Heart left ventricle (tissue), 16 donors: ENCODE measurements at places on chromosomes 3 and 15.

DNA sequence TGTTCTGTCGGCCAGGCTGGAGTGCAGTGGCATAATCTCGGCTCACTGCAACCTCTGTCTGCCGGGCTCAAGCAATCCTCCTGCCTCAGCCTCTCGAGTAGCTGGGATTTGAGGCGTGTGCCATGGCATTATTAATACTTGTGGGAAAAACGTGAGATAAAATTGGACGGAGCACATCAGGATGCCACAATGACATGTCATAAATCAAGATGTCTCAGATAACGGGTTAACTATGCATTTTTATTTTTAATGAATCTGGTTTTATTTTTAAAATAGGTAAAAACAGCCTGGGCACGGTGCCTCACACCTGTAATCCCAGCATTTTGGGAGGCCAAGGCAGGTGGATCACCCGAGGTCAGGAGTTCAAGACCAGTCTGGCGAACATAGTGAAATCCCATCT, 212.8 kb downstream of the TBC1D5 start:
- DNase-seq = no peak

- no peak for DNase-seq
These were observed 472.6 kb upstream of the CDIN1 start for GRCh38 chr15:36106640-36107335.

DNA sequence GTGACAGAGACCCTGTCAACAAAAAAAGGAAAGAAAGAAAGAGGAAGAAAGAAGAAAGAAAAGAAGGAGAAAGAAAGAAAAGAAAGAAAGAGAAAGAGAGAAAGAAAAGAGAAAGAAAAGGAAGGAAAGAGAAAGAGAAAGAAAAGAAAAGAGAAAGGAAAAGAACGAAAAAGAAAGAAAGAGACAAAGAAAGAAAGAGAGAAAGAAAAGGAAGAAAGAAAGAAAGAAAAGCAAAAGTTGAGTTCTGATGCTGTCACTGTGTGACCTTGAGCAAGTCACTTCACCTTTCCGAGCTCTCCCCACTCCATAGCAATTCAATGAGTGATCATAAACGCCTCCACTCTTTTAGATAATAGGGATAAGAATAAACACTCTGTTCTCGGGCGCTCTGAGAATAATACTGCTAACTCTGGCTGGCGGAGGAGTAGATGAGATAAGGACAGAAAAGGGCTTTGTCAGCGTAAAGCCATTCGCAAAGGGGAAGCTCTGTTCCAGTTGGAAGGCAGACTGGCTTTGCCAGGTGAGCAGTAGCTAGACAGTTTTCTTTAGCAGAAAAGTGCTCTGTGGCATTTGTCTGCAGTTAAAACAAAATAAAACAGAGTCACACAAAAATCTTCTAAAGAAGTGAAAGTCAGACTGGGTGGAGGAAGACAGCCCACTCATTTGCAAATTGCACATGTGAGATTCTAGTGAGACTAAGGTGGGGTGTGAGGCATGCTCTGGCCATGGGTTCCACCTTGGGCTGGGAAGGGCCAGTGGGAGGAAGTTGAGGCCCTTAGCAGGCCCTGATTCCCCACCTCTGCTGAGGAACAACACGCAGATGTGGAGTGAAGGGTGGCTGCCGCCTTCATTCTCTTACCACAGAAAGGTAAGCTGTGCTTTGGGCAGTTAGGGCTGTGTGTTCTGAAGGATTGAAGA, 9.6 kb upstream of the FLNB start:
- no peak for DNase-seq

GRCh38 chr3:32882603-32883025, 64.8 kb downstream of the TRIM71 start:
- no peak for DNase-seq

GRCh38 chr15:57205027-57205855, 171.1 kb upstream of the CGNL1 start:
- no peak for DNase-seq

DNA sequence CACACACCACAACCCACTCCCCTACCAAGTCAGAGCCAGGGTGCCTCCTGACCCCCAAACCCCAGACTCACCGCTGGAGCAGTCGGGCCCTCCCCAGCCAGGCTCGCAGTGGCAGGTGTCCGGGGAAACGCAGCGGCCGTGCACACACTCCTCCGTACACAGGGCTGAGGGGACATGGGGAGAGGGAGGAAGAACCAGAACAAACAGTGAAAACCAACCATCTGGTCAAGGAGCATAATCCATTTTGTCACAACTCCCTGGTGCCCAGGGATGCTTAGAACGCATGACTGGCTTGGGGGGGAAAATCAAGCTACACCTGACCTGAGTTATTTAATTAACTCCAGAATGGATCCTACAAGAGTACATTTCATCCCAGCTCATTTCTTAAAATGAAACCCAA, 159.2 kb downstream of the MEGF11 start:
- no peak for DNase-seq

- DNase-seq = no peak
These were observed 183.4 kb upstream of the UBE2E2 start for GRCh38 chr3:23019596-23020300.

GRCh38 chr3:114384558-114384903, 90.7 kb downstream of the TIGIT start:
- no peak for DNase-seq

DNA sequence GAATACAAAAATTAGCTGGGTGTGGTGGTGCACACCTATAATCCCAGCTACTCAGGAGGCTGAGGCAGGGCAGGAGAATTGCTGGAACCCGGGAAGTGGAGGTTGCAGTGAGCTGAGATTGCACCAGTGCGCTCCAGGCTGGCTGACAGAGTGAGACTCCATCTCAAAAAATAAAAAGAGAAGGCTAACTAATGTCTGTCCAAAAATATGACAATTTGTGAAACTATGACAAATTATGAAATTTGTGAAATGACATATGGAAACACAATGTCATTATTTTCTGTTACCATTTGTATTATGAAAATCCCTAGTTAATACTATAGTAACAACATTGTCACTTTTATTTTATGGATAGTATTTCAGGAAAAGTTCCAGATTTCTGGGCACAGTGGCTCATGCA, 1306.3 kb upstream of the EPHA6 start:
- DNase-seq = no peak

- DNase-seq = no peak
These were observed 23.0 kb upstream of the RETNLB start for GRCh38 chr3:108780235-108780634.

DNA sequence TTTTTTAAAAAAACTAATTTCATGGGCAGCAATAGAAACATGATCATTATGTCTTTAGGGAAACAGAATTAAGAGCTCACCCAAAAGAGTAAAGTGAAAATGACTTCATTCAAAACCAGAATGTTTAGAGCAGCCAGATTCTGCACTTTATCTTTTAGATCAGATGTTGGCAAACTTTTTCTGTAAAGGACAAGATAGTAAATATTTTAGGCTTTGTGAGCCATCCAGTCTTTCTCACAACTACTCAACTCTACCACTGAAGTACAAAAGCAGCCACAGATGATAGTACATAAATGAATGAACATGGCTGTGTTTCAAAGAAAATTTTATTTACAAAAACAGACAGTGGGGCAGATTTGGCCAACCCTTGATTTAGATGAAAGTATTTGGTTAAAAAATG, 84.5 kb downstream of the SETD2 start:
- DNase-seq = no peak

DNA sequence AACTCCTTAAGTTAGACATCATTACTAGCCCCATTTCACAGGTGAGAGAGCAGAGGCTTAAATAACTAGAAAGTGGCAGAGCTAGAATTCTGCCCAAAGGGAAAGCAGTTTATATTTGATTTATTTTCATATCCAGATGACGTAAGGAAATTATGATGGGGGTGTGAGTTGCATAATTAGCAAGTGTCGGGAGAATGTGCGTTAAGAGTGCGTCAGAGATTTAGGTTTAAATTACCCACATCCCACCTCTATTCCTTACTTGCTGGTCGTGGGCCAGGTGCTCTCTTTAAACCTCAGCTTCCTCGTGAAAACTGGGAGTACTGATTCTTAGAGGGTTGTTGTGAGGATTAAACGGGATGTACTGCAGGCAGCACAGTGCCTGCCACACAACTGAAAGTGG, 32.3 kb downstream of the FSTL1 start:
- DNase-seq = no peak

- DNase-seq = no peak
These were observed 27.5 kb downstream of the TF start for GRCh38 chr3:133773732-133774131.

DNA sequence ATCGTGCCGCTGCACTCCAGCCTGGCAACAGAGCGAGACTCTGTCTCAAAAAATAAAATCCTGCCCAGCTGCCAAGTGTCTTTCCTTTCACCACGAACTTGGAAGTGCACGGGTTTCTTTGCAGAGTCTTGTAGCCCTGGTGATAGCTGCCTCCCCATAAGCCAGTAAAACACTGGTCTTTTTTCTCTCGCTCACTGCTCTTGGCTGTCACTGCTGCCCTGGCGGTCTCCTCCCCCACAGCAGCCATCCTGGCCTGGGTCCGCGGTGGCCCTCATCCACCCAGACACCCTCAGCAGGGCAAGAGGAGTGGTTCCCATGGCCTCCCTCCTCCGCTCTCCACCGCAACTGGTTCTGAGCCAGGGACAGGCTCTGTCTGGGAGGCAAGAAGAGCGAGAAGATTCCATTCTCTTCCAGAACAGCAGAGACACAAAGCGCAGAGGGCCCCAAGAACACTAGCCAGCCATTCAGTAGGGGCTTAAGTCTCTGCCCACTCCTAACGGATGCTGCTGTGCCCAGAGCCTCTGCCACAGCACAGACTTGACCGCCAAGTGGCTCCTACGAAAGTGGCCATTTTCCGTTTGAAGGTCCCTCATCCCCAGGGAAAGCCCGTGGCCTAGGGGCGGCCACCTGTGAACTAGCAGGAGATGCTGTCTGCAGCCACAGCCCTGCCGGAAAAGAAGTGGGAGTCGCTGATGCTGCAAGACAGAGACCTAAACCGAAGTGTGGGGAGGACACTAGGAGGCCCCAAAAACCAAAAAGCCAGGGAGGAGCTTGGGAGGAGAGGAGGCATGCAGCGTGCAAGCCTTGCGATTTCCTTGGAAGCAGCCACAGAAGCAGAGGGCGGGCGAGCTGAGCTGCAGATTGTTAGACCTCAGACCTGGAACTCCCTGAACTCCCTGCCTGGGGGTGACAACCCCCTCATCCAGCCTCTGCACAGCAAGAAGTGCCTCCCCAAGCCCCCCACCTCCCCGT, 44.1 kb downstream of the KLHL25 start:
- DNase-seq = peak; percentile 75

- no peak for DNase-seq
These were observed 122.3 kb downstream of the ATP1B3 start for GRCh38 chr3:141998669-141999290.

DNA sequence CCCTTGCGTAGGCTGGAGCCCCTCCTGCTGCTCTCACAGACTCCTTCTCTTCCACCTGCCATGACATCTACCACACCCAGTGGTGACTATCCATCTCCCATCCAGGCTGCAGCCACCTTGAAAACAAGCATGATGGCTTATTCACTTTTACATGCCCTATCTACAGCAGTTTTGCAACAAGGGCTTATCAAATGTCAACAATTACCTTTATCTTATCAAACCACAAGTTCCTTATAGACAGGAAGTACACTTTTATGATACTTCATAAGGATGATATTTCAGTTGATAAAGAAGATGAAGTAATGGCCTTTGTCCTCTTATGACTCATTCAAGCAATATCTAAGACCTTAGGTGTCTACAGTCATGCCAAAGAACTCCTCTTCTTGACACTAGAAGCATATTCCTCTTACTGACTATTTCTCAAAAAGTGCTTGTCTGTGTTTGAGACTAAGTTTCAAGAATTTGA, 125.3 kb upstream of the SPRED1 start:
- no peak for DNase-seq

- no peak for DNase-seq
These were observed 189.2 kb downstream of the CADM2 start for GRCh38 chr3:85148036-85148435.

DNA sequence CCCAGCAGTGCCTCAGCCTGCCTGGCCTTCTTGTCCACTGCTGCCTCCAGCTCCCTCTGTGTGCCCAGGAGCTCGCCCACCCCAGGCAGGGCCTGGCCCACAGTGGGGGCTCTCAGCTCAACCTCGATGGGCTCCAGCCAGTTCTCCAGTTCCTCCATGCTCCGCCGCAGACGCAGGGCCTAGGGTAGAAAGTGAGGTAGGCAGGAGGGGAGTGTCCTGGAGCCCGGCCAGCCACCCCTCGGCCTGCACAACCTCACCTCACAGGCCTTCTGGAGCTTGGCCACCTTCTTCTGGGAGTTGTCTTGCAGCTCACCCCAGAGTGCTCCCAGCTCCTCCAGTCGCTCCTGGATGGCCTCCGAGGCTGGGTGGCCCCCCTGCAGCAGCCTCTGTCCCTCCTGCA, 18.7 kb downstream of the PLA2G4B start:
- DNase-seq = no peak

DNA sequence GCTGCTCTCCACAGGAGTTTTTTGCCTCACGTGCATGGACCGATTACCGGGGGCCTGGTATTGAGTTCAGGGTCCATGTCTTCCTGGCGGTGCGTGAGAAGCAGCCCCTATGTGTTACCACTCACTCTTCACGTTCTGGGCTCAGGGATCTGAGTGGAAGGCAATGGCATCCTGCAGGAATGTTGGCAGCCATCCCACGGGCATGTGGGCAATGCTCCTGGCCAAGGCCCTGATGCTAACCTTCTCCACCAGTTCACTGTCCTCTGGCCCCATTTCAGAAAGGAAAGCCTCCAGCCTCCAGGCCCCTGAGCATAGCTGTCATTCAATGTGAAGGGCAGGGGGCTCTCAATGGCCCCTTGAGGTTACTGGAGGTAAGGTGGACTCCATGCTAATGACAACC, 43.0 kb upstream of the KY start:
- peak; percentile 80 for DNase-seq

DNA sequence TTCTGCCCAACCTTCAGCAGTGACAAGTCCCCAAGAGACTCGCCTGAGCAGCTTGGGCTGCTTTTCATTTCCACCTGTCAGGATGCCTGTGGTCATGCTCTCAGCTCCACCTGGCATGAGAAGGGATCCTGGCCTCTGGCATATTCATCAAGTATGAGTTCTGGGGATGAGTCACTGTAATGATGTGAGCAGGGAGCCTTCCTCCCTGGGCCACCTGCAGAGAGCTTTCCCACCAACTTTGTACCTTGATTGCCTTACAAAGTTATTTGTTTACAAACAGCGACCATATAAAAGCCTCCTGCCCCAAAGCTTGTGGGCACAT, 3.5 kb downstream of the MYD88 start:
- DNase-seq = no peak

- DNase-seq = no peak
These were observed 250.7 kb upstream of the TBL1XR1 start for GRCh38 chr3:177447938-177448337.

DNA sequence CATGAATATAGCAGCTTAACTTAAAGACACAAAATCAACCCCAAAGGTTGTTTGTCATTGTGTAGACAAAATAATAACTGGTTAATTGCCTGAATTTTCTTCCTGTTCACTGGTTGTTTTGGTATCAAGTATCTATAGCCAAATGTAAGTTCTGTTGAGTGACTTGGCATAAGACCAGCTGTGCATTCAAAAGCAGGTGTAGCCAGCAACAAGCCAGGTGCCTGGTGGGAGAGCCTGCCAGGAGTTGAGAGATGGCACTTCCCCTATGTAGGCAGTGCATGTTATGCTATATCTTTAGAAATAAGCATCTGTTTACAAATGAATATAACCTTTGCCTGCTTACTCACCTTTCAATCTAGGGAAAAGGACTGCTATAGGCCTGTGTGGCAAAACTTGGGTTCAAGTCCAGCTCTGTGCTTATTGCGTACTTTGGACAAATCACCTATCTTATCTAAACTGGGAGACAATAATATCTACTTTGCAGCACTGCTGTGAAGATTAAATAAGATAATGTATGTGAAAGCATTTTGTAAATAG, 84.9 kb upstream of the TBL1XR1 start:
- no peak for DNase-seq
